ENCODE measurements at places on chromosomes 7 and 10. TPM values are rescaled to one million over a fixed set of nuclear protein-coding genes. Genes with fewer than 3 reads are reported as not detected.

DNA sequence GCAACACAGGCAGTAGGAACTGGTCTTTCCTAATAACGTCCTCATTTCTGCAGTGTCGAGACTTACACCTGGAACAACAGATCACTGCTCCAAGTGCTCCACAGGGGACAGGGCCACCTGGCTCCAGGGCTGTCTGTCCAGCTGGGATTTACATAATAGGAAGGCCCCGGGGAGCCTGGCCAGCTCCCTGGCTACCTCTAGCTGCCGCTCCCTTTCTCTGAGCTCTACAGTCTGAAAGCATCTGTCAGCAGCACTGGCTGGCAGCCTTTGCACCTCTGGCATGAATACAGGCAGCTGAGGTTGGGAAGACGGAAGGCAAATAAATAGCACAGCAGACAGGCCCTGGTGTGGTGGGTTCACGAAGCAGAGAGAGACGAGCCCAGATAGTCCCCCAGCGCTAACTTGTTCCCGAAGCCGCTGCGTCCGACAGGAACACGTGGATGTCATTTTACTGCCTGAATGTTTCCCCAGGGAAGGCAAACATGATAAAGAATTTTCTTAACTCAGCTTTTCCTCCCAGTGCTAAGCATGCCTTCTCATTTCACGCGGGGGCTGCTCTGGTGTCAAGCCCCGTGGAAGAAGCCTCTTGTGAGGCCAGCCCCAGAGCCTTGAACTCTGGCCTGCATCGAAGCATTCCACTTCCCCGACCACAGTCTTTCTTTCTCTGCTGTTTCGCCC, 105.4 kb downstream of the ITIH5 start:
- H3K4me3 ChIP-seq: no peak overlapping the region
- DNase-seq: no peak
- no peaks in the 10 kb centered on the region for H3K36me3 ChIP-seq
- H3K27me3 ChIP-seq: peaks cover 7% of the 10 kb centered on the region
- peaks cover 20% of the 10 kb centered on the region for H3K4me1 ChIP-seq
- no peak overlapping the region for H3K27ac ChIP-seq

DNA sequence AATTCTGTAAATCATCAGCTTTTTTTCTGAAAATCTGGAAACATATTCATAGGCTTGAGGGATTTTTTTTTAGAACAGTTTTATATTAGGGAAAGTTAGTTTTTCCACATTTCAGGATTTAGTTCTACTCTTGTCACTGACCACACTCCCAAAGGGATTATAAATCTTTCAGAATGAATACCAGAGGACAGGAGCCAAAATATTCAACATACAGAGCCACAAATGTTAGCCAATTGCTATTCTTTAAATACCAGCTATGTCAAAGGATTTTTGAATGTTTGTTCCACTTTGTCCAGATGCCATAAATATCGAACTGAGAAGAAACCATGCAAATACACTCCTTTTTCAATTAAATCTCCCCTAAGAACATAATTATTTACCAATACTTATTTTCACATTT, 50.7 kb downstream of the ODAD2 start:
- DNase-seq: no peak
- H3K27me3 ChIP-seq: no peaks in the 10 kb centered on the region
- H3K4me3 ChIP-seq: no peak overlapping the region
- no peaks in the 10 kb centered on the region for H3K4me1 ChIP-seq

GRCh38 chr7:24881623-24882022, 98.4 kb downstream of the OSBPL3 start:
- no peaks in the 10 kb centered on the region for H3K27me3 ChIP-seq
- no peak overlapping the region for H3K4me3 ChIP-seq
- peaks cover 16% of the 10 kb centered on the region for H3K4me1 ChIP-seq
- peak; percentile 10 for DNase-seq
- no peak overlapping the region for H3K27ac ChIP-seq
- no peaks in the 10 kb centered on the region for H3K36me3 ChIP-seq

DNA sequence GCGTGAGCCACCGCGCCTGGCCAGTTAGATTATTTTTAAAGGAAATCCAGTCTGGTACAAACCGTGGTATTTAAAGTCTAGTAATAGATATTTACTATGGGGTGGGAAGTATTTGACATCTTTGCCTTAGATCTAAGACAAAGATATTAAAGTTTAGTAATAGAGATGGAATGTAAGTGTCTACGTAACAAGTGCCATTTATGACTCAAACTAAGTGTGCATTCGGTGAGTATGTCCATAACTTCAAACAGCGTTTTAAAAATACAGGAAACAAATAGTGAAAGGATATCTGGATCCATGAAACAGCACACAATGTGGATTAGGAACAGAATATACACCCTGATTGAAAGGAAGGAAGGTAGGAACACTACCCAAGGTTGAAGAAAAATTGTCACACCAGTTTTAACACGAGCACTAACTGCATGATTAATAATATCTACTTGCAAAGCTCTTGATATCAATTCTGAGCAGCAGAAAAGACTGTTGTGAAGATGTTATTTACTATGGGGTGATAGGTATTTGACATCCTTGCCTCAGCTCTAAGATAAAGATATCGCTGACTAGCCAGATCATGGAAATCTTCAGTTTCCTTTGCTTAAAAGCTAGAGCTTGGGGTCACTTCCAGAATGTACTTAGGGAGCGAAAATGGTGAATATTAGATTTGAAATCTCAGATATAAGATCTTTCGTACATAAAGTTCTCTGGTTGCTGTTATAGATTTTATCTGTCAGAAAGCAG, 48.7 kb downstream of the EPC1 start:
- no peak overlapping the region for H3K4me3 ChIP-seq
- no peaks in the 10 kb centered on the region for H3K27me3 ChIP-seq
- H3K4me1 ChIP-seq: peaks cover 11% of the 10 kb centered on the region
- H3K27ac ChIP-seq: peak overlapping the region; percentile 9
- DNase-seq: no peak

DNA sequence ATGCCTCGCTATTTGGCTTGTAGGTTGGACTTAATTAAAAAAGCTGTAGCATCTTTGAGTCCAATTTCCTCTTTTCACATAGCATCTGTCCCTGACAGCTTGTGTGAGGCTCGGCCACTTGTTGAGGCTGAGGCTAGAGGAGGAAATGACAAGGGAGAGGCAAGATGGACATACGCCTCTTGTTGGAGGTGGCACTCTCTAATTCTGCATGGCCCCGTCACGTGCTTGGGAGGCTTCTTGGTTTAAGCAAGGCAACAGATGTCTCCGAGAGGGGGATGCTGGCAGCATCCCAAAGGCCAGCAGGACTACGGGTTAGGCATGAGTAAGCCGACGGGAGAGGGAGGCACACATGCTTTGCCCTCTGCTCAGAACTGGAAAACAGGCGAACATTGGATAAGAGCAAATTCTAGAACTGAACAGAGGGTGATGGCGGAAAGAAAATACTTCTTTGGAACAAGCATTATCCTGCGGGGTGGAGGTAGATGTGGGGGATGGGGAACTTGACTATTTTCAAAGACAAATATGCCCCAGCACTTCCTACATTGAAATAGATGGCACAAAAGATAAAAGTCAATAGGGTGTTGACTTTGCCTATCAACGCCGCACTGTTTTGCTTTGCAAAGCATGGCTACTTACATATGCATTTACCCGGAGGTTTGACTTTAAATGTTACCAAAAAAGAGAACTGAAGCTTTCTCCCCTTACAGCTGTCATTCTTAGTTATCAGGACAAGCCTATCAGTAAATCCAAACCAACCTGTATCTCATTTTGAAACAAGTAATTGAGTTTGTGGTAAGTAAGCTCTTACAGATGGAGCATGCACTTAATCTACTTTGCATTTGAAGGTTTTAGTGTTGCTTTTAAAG, 94.8 kb downstream of the CHN2 start:
- no peaks in the 10 kb centered on the region for H3K36me3 ChIP-seq
- H3K27me3 ChIP-seq: peaks cover 3% of the 10 kb centered on the region
- DNase-seq: no peak
- no peak overlapping the region for H3K4me3 ChIP-seq
- H3K27ac ChIP-seq: no peak overlapping the region
- H3K4me1 ChIP-seq: peaks cover 7% of the 10 kb centered on the region

- H3K4me3 ChIP-seq: no peak overlapping the region
- H3K27me3 ChIP-seq: peaks cover 1% of the 10 kb centered on the region
- no peak overlapping the region for H3K27ac ChIP-seq
Measured at GRCh38 chr7:69708857-69709256, 110.6 kb downstream of the AUTS2 start.

DNA sequence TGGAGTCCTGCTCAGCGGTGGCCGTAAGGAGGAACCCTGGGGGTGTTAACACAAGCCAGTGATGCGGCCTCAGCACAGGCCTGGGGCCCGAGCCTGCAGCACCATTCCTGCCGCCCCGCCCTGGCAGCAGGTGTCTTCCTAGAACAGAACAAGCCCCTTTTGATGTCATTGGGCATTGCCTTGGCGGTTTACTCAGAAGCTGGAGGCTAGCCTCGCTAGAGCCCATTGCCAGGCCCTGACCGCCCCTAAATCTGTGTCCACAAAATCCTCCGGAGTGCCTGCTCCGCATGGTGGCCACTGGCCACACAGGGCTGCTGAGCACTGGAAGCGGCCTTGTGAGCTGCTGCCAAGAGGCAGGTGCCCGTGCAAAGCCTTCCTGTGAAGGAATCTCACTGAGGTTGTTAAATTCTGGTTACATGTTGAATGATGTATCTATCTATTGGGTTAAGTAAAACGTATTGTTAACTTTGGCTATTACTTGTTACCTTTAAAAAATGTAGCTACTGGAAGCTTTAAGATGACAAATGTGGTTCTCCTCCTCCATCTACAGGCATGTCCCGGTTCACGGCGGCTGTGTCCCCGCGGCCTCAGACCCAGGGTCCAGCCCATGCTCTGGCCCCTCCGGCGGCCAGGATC, 1.2 kb upstream of the INPP5A start:
- H3K27me3 ChIP-seq: peaks cover 10% of the 10 kb centered on the region
- H3K36me3 ChIP-seq: no peaks in the 10 kb centered on the region
- no peak overlapping the region for H3K27ac ChIP-seq
- H3K4me1 ChIP-seq: peaks cover 38% of the 10 kb centered on the region

- H3K4me3 ChIP-seq: no peak overlapping the region
- no peak overlapping the region for H3K27ac ChIP-seq
- peaks cover 9% of the 10 kb centered on the region for H3K27me3 ChIP-seq
- H3K36me3 ChIP-seq: peaks cover 9% of the 10 kb centered on the region
- no peak for DNase-seq
Measured at GRCh38 chr7:75977743-75978142, 16.7 kb downstream of the TMEM120A start.

- peaks cover 1% of the 10 kb centered on the region for H3K27me3 ChIP-seq
- H3K4me3 ChIP-seq: peak overlapping the region; percentile 48
- DNase-seq: no peak
Measured at GRCh38 chr7:37416378-37417106, 32.1 kb downstream of the ELMO1 start.

DNA sequence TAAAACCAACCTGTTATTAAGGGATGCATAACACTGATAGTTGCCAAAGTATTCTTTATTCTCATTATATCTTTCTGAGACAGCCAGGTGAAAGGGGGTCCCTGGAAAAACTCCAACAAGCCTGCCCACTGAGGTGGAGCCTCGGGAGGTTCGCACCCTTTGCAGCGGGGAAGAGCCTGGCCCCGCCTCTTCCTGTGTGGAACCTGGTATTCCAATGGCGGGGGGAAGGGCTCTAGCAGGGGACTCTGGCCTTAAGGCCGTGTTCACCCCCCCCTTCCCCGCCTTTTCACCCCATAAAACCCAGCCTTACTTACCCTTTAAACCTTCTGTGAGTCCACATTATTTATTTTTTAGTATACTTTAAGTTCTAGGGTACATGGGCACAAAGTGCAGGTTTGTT, 62.4 kb upstream of the PDK4 start:
- no peaks in the 10 kb centered on the region for H3K36me3 ChIP-seq
- no peak overlapping the region for H3K27ac ChIP-seq
- DNase-seq: no peak
- no peaks in the 10 kb centered on the region for H3K27me3 ChIP-seq
- H3K4me1 ChIP-seq: no peaks in the 10 kb centered on the region

DNA sequence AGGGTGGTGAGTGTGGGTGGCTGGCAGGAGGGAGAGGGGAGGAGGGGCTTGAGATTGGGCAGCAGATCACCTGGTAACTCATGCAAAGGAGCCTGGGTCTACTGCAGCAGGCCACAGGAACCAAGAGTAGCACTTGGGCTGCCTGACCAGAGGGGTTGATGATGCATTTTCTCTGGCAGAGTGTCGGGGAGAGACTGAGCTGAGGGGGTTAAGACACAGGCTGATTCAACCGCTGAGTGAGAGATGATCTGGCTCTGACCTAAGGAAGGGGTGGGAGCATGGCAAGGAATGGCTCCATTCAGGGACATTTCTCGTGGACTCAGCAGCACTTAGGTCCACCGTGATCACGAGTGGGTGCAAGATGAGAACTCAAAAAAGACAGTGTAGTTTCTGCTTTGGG, 115.5 kb upstream of the STK17A start:
- H3K36me3 ChIP-seq: peaks cover 3% of the 10 kb centered on the region
- H3K27me3 ChIP-seq: peaks cover 4% of the 10 kb centered on the region
- H3K4me1 ChIP-seq: no peaks in the 10 kb centered on the region
- H3K4me3 ChIP-seq: no peak overlapping the region

DNA sequence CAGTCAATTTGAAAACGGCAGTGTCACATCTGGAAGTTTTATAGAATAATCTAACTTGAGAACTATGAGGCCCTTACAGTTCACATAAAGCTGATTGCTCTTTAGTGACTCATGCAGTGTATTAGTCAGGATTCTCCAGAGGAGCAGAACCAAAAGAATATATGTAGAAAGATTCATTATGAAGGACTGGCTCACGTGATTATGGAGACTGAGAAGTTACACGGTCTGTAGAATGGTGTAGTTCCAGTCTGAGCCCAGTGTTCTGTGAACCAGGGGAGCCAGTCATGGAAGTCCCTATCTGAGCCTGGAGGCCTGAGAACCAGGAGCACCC, 21.5 kb downstream of the RBM33 start:
- H3K4me1 ChIP-seq: peaks cover 25% of the 10 kb centered on the region
- no peak overlapping the region for H3K27ac ChIP-seq
- H3K27me3 ChIP-seq: peaks cover 2% of the 10 kb centered on the region
- DNase-seq: no peak
- no peaks in the 10 kb centered on the region for H3K36me3 ChIP-seq
- H3K4me3 ChIP-seq: no peak overlapping the region

DNA sequence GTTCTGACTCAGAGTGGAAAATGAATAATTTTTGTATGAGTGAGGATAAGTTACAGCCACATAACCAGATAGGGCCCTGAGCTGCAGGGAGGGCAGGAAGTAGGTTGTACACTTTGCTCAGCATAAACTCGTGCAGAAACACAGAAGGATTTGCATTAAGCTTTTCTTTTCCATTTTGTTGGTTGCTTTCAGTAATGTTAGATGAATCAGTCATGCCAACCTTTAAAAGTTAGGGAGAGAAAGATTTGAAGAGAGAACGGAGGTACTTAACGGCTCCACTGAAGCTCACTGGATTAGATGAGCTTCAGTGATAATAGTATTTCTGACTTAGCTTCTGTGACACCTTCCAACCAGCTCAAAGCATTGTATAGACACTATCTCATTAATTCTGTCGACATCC, 348.1 kb downstream of the GATA3 start:
- H3K36me3 ChIP-seq: no peaks in the 10 kb centered on the region
- H3K4me3 ChIP-seq: no peak overlapping the region
- H3K27me3 ChIP-seq: no peaks in the 10 kb centered on the region
- H3K27ac ChIP-seq: no peak overlapping the region
- H3K4me1 ChIP-seq: peaks cover 5% of the 10 kb centered on the region

GRCh38 chr10:66095610-66096009, 830.2 kb upstream of the LRRTM3 start:
- H3K4me3 ChIP-seq: no peak overlapping the region
- no peaks in the 10 kb centered on the region for H3K27me3 ChIP-seq
- DNase-seq: no peak
- no peak overlapping the region for H3K27ac ChIP-seq
- H3K4me1 ChIP-seq: no peaks in the 10 kb centered on the region

ODAD2 gene
- 3.9 TPM for total RNA-seq

MNX1 gene
- 3.8 TPM for total RNA-seq

CYP2C9 gene
- total RNA-seq: not detected

SP8 gene
- total RNA-seq: 0.82 TPM

HHEX gene
- 182 TPM for total RNA-seq

MET gene
- total RNA-seq: 35.1 TPM

TMEM178B gene
- 0.28 TPM for total RNA-seq

SPDYE2B gene
- total RNA-seq: not detected

AMZ1 gene
- 0.05 TPM for total RNA-seq

AGAP3 gene
- 206 TPM for total RNA-seq
